Stimulated activated CD4-positive, alpha-beta T cell treated with anti-CD3 and anti-CD28 coated beads, Interleukin-4, amount 100 ng/mL, for 24 hours (primary cell): ENCODE measurements at places on chromosomes 16 and 17.

GRCh38 chr16:81511371-81511770 is 66.8 kb downstream of the CMIP start:
- no peak for DNase-seq

DNA sequence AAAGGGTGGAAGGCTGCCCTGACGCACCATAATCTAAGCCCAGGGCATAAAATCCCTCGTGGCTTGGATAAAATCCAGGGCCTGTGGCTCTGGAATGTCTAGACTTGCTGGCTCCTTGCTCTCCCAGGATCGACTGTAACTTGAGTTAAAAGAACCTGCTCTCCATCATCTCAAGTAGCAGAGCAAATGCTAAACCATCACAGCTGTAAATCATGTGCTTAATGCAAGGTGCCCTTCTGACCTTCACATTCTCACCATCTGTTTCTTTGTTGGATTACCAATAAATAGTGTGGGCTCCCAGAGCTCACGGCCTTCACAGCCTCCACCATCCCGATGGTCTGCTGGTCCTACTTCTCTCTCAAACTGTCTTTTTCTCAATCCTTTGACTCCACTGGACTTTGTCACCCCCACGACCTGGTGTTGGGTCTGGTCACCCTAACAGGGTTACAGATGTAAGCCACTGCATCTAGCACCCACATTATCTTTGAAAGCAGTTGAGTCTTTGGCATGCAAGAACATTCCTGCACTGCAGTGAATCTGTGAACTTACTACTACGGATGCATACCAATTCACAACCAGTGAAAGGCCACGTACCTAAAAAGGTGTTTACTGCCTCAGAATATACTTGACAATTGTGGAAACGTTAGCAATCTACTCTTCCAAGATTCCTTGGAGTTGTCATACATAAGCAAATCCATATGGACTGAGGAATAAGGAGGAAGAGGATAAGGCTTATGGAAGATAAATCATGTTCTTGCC is 15.3 kb downstream of the RSL1D1 start:
- no peak for DNase-seq

DNA sequence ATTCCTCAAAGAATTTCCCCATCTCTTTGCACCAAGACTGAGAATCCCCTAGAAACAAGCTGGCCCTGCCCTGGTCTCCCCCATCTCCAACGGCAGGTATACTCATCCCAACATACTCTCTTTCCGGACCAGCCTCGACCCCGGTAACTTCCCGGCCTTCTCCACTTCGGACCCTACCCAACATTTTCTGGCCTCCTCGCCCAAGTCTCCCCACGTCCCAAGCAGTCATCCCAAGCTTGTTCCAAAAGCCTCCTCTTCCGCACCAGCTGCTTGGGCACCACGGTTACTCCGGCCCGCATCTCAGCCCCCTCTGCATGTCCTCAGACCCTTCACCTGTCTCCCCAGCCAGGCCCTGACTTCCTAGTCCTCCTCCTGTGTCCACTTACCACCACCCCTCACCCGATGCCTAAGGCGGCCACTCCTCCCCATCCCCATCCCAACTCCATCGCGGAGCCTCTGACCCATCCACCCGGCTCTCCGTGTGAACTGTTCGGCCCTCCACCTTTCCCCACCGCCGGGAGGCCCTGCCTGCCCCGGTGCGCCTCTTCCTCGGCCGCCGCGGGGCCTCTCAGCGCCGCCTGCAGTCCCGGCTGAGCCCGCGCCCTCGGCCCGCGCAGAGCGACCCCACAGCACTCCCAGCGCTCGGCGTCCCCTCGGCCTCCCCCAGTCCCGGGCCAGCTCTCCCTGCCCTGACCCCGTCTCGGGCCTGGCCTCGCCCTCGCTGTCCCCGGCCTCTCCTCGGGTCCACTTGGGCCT is 994 bp downstream of the PITPNA start:
- peak; percentile 32 for DNase-seq

DNA sequence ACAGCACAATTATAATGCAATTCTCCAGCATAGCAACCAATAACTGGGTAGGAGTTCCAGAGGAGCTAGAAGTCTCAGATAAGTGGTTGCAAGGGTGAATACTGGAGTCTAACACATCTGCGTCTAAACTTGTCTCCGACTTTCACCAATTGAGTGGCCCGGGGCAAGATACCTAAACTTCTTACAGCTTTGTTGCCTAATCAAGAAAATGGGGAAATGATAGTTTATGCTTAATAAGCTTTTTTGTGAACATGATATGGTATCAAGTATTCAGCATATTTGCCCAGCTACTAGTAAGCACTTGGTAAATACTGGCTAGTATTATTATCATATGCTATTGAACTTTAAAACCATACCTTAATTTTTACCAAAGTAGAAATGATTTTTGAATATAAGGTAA is 183.5 kb downstream of the KCNJ2 start:
- DNase-seq = no peak

DNA sequence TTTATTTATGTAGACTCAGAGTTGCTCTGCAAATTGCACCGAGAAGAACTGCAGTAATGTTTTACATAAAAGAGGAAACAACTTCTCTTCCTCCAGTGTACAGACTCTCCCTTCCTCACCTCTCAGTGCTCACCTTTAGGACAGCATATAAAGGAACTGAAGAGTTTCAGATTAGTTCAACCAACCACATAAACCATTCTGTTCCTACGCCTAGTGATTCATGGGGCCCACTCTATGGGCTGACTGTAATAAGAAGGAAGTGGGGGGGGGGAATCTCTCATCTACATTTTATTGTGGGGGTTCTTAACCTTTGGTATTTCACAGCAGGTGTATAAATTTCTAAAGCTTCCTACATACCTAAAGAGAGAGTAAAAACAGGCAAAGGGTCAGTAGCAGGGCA is 18.3 kb downstream of the ZSWIM7 start:
- DNase-seq = peak; percentile 54

- DNase-seq = no peak
Measured at GRCh38 chr17:72125226-72125651, 4.4 kb downstream of the SOX9 start.
